ENCODE measurements at places on chromosomes 2 and 18.

- peak; percentile 88 for DNase-seq
Observed at GRCh38 chr2:135820003-135820618, 16.9 kb downstream of the LCT start.

- no peak for DNase-seq
Observed at GRCh38 chr2:105258835-105259350, 17.4 kb downstream of the GPR45 start.

DNA sequence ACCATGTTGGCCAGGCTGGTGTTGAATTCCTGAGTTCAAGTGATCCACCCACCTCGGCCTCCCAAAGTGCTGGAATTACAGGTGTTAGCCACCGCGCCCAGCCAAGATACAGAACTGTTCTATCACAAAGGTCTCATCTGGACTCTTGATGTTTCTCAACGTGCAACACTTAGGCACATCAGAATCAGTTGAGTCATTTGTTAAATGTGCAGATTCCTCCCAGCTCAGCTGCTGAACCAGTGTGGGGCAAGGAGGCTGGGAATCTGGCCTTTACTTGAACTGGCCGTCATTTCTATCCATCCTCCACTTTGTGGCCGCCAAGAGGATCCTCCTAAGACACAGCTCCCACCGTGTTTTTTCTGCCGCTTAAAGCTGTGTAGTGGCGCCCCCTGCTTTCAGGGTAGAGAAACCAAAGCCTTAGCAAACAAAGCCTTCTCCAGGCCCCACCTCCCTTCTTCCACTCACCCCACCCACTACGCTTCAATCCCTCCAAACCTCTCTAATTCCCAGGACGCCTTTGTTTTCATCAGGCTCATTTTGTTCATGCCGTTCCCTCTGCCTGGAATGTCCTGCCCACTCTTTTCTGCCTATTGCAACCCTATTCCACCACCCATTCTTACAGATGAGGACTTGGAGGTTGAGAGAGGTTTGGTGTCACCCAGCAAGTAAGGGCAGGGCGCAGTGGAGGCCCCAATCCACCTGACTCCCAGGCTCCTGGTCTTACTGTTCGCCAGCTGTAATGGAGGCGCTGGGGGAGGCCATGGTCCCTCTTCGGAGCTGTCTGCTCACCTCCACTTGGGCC is 776 bp upstream of the SPEG start:
- DNase-seq, result peak; percentile 28

GRCh38 chr2:85735691-85736090 is 18.1 kb upstream of the ATOH8 start:
- no peak for DNase-seq

GRCh38 chr2:207772081-207772843 is 2.6 kb upstream of the FZD5 start:
- DNase-seq, result peak; percentile 22

DNA sequence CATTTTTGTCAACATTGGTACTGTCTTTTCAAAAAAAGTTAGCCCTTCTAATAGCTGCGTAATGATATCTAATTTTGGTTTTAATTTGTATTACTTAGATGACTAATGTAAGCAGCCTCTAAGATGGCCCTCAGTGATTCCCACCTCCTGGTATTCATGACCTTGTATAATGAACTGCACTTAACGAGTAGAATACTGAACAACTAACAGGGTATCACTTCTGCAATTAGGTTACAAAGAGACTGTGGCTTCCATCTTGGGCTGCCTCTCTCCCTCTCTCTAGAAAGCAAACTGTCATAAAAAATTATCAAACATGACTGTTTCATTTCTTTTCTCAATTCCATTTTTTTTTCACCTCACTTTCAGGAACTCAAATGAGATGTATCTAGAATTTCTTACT is 120.9 kb downstream of the RNF152 start:
- no peak for DNase-seq

- no peak for DNase-seq
Observed at GRCh38 chr2:20438334-20439192, 8.3 kb upstream of the RHOB start.

GRCh38 chr18:35969676-35970075 is 2.8 kb upstream of the RMP24 start:
- DNase-seq, result no peak

DNA sequence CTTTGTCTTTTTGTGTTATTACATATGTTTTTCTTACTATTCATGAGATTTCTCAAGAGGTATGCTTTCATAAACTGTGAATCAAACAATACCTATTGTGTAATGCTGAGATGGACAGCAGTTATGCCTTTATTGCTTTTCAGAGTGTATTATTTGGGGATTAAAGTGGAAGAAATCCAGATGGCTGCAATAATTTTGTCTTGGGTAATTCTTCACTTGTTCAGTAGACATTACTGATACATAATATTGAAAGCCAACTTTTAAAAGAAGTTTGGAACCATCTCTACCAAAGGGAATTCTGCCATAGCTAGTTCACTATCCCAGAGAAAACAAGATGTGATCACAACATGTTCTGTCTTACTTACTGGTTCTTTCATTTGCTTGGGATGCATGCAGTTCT is 253.4 kb upstream of the ZSWIM2 start:
- DNase-seq, result no peak

DNA sequence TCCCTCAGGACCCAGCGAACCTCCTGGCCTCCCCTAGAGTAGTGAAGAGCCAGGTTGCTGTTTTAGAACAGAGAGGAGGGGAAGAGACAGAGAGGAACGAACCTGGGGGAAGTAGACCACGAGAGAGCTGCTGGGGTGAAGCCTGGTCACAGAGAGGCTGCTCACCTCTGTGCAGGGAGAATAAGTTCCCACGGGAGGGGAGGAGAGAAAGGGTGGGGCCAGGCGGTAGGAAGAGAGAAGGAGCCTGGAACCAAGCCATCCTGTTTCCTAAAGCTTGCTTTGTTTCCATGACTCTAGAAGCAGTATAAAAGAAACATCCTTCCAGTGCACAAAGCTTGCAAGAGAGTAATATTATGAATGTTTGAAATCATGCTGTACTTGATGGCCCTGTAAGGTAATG is 147.9 kb downstream of the MYT1L start:
- no peak for DNase-seq

DNA sequence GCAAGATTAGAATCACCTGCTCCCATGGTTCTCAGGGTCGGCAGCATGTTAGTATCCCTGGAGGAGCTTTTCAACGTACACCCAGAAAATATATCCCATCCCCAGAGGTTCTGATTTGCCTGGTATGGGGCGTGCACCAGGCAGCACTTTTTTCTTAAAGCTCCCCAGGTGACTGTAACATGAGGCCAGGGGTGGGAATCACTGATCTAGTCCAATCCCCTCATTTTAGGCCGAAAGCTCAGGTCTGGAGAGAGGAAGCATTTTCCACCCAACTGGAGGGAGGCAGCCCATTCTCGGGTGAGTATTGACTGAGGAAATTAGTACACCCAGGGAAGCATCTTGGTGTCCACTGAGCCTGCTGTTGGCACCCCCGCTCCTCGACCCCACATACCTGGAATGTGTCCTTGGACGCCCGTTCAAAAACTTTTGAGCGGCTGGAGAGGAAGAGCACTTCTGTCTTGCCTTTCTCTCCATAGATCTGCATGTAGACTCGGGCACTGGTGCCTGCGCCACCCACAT is 94.3 kb downstream of the LOXHD1 start:
- DNase-seq, result no peak

- no peak for DNase-seq
Observed at GRCh38 chr2:47195148-47195547, 40.0 kb upstream of the STPG4 start.

DNA sequence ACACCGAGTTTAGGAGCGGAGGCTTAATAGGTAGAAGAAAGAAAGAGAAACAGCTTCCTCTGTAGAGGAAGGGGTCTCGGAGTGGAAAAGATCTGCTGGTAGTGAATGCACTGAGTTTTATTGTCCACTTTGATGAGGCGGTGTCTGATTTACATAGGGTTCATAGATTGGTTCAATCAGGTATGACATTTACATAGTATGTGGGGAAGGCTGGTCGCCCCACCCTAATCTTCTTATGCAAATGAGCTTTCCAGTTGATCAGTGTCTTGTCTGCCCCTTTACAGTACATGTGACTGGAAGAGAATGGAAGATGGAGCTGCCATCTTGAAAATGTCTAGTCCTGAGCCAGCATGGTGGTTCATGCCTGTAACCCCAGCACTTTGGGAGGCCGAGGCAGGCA is 19.9 kb upstream of the CNOT11 start:
- no peak for DNase-seq

DNA sequence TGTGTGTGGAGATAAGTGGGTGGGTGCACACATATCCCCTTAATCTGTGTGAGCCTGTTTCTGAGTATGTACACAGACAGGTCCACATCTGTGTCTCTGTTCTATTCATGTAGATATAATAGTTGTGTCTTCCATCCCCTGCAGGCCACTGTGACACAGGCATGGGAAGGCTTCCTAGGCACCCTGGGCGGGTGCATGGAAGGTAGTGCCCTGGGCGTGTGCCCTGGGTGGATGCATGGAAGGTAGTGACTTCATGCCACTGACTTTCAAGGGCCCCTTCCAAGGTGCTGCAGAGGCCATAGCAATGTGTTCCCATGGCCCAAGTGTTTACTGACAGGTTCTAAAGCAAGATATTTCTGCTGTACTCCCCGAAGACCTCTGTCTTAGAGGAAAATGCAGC is 462.5 kb upstream of the HS6ST1 start:
- no peak for DNase-seq
